ENCODE measurements at places on chromosomes 2 and 18.

DNA sequence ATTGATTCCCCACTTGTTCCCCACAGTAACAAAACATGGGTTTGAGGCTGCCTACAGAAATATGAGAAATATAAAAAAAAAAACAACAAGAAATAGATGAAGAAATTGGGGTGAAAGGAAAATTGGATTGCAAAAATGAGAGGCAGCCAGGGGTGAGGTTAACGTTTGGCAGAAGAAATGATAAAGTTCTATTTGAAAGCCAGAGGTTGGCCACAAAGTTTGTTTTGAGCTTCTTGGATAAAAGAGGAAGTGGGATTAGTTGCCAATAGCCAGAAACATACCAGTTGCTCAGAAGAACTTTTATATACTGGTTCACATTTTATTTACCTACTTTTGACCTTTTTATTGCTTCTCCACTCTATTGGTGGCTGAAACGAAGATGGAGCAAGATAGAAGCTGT is 67.5 kb downstream of the FASTKD2 start:
- no peak for DNase-seq

- no peak for DNase-seq
These were observed 85.5 kb upstream of the DTNA start for GRCh38 chr18:34624551-34624950.

DNA sequence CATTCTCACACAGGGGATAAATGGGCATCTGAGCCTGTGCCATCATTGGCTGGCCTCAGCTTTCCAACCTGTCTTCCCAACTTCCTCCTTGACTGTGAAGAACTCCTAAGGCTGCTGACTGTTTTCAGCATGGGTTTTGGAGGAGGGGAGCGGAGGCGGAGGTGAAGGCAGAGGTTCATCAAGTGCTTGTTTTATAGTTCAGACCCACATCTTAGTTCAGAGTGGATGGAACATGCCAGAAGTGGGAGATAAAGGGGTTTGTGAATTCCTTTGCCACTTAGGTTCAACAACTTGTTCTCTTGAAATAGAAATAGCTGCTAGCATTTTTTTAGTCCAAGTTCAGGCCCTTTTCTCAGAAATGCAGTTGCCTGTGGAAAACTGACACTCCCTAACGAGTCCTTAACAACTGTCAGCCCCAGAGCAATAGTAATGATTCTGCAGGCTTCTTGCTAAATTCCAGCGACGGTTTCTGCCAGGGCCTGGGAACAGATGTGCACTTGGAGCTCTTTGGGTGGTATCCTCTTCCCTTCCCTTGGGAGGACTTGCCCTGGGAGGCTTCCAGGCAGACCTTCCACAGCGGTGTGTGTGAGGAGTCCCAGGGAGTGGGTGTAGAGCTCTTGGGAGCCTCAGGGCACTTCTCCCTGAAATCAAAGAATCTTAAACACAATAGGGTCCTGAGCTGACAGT is 30.1 kb upstream of the ITGA6 start:
- no peak for DNase-seq

- DNase-seq, result no peak
These were observed 59.4 kb upstream of the SOS1 start for GRCh38 chr2:39179974-39180960.

GRCh38 chr2:12114816-12115215 is 368.4 kb downstream of the LPIN1 start:
- DNase-seq, result no peak

GRCh38 chr2:174336501-174337336 is 2.0 kb downstream of the SP9 start:
- peak; percentile 28 for DNase-seq

DNA sequence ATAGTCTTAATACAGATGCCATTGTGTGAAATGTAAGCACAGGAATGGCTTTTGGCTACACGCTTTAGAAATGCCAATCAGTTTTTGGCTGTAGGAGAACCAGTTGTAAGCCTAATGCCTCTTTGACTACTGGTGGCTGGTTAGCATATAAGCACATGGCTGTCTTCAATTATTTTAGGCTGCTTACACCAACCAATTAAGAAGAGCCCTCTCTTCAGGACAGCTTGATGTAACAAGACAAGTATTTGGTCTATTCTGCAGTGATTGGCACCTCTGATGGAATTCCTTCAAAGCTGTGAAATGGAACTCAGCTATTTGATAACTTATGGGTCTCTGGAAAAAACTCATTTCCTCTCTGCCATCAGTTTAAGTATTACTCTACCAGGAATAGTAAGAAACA is 680.1 kb upstream of the FSHR start:
- no peak for DNase-seq

GRCh38 chr2:63435070-63435469 is 153.2 kb downstream of the WDPCP start:
- DNase-seq, result no peak

DNA sequence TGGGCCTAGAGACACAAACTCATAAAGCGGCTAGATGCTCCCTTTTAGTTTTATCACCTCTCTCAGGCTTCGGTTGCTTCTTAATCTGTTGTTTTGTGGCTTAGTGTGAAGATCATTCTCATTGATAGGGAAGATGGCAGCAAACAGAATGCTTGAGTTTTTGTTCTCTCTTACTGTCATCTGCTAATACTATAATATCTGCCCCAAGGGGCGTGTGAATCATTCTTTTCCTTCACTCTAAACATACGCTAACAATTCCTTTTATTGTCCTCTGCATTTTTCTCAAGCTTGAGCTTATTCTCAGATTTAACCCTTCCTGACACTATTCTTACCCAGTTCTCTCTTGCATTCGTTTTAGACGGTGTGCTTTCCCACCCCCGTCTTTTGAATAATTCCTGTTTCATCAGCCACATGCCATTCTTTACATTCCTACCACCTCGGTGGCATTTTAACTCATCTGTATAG is 323.9 kb upstream of the NRP2 start:
- DNase-seq, result peak; percentile 55

GRCh38 chr2:55152475-55153412 is 79.3 kb downstream of the CLHC1 start:
- DNase-seq, result no peak

DNA sequence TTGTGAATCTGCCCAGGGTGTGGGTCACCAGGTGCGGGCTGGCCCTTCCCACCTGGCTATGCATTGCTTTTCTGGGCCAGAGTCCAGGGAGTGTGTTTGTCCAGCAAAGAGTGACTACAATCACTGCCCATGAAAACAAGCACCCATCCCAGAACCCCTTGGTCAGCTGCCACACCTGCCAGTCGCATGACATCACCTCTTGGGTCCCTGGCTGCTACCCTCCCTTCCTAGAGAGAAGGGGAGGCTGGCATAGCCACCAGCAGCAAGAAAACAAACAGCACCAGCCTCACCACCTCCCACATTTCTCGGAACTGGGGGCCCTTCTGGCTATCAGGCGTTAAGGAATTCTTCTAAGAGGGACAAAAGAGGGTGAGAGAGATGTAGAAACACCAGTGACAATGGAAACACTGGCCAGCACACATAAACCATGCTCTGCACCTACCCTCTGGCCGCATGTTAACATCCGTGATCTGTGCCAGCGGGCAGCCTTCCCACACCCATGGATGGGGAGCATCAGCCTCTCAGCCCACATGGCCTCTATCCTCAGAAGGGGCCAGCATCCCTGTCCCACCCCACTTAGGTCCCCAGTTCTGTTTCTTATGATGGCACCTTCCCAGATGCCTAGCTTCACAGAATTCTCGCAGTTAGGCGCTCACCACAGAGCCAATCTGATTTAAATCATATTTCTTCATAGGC is 109.7 kb upstream of the GLI2 start:
- DNase-seq, result no peak

DNA sequence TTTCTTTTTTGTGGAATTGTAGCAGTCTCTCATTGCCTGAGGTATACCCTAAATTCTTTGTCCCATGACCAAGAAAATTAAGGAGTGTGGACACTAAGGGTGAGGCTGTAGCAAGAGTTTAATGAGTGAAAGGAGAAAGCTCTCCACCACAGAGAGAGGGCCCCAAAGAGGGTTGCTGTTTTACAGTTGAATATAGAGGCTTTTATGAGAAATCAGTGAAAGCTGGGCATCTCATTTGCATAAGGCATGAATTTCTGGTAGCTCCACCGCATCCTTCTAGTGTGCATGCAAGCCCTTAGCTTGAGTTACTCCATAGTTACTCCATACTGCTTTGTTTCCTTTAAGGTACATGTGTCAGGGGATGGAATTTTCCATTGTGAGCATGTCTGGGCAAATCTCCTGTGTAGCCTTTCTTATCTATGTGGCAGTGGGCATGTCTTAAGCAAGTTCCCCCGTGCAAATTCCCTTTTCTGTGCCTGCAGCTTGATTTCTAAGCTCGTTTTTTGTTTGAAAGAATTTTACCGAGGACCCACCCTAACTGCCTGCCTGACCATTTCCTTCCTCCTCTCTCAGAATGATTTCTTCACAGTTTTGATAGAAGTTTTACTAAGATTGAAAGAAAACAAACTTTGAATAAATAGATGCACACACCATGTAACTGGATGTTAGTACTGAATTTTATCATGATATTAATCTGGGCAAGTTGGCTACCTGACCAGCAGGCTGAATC is 218.9 kb downstream of the PARD3B start:
- DNase-seq, result no peak

GRCh38 chr2:99285526-99285925 is 15.5 kb downstream of the LYG1 start:
- no peak for DNase-seq

DNA sequence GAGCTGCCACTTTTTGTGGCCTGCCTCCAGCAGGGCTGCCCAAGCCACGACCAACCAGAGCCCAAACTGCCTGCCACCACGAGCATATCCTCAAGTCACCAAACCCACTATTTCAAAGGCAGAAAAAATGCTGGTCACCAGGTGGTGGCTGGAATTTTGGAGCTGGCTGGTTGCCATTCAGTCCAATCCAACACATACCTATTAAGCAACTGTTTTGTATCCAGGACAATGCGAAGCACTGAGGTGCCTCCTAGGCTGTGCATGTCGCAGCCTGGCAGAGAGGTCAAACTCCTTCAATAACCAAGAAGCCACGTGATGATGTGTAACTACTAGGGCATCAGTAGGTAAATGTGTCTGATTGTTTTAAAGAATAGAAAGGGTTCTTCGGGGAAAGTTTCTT is 108.3 kb upstream of the PPP1CB start:
- no peak for DNase-seq

DNA sequence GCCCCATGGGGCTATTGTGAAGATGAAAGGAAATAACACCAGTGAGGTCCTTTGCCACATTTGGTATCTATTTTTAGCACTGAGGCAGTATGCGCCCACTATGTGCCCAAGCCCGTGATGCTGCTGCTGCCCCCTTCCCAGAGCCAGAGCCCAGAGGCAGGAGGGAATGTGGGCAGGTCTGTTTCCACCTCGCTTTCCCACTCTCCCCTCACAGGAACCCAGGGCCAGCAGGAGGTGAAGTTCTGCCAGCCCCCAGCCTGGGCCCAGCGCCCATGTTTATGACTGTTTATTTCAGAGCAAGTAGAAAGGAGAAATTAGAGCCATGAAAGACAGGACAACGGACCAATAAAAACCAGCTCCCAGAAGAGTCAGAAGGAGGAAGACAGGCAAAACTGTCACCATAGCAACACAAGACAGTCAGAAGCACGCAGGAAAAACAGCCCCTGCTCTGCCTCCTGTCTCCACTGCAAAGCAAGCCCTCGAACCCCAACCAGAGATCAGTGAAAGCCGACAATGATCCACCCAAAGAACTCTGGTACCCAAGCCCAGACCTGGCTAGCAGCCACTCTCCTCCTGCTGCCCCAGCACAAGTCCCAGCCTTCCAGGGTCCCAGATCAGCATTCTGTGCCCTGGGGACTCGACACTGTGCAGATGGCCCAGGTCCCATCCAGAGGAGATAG is 1.4 kb downstream of the CYRIA start:
- peak; percentile 36 for DNase-seq

DNA sequence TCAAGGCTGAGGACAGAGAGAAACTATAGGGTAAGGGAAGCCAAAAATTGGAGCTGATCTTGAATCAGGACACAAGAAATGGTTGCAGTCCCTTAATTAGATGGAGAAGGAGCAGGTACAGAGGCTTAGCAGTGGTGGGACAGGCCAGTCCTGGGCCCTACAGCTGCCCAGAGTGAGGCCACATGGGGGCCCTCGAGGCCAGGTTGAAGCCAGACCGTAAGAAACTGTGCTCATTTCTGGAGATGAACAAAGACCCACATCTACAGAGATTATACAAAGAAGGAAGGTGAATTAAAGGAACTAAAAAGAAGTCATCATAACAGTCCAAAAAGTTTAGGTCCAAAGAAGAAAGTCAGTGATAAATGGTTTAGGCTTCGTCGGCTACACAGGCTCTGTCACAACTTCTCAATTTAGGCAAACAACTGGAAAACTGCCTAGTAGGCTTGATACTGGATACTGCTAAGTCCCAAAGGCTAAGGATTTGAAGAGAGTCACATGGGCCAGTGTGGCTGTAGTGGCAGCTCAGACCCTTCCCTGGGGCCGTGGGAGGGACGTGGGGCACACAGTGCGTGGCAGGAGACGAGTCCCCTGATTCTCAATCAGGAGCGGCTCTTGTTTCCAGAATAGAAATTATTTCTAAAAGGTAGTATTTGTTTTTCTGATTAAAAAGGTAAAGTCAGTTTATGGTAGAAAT is 50.4 kb upstream of the CNGA3 start:
- DNase-seq, result no peak

- no peak for DNase-seq
These were observed 52.3 kb downstream of the MFSD6 start for GRCh38 chr2:190460487-190460886.

- no peak for DNase-seq
These were observed 15.6 kb downstream of the ODC1 start for GRCh38 chr2:10432311-10433181.

- DNase-seq, result no peak
These were observed 53.7 kb downstream of the EMX1 start for GRCh38 chr2:72971036-72971435.

GRCh38 chr2:70503896-70504295 is 49.7 kb downstream of the TGFA start:
- no peak for DNase-seq

GRCh38 chr2:159879051-159879604 is 81.1 kb upstream of the CD302 start:
- DNase-seq, result no peak

DNA sequence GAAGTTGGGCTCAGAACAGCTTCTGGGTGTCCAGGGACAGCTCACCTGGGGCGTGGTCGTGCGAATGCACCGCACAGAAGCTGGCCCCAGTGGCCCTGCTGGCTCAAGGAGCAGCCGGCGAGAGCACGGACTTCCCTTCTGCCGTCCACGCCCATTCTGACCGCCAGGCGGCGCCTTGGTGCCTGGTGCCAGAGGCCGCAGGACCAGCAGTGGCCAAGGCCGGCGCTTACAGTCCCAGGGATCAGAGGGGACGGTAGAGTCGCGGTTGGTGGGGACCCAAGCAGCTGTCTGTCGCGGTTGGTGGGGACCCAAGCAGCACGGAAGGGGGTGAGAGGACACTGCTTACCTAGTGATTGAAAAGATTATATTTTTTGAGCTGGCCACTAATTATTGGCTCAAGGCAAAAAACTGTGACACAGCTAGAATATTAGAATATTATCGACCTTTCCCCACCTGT is 25.7 kb downstream of the NPPC start:
- no peak for DNase-seq
